A549 (cell line): ENCODE measurements at places on chromosomes 2 and 18. TPM values are rescaled to one million over a fixed set of nuclear protein-coding genes. Genes with fewer than 3 reads are reported as not detected.

- no peak for DNase-seq
These were observed 69.2 kb downstream of the NABP1 start for GRCh38 chr2:191747170-191747530.

DNA sequence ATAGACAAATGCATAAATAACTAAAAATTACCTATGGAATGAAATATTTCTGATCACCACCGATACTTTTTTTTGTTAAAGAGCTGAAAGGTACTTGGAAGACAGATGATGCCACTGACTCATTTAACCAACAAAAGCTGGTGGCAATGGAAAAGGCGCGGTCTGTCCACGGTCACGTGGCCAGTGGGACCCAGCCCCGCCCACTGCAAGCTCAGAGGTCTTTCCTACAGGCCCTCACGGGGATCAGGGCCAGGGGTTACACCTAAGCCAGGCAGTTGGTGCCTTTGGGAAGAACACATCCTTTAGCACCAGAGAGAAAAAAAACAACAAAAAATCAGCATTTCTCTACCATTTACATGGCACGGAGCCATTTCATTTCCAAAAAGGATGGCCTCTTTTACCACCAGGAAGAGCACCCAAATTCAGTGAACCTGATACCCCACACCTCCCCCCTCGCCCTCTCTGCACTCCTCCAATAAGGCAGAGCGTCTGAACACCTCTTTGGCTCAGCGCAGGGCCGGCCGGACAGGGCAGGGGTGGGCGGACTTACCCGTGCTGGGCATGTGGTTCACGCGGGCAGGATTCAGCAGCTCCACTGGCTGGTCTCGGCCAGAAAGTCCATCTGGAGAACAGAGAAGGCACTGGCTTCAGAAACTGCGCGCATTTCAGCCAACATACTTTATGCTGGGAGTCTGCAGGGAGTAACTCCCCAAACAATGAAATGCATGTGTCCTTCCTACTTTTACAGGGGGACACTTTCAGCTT, 164.6 kb downstream of the HDAC4 start:
- DNase-seq, result no peak

The MC4R gene
- 0.05 to 0.08 TPM in 2 of 3 replicates, not detected in the other for polyA plus RNA-seq

The SERPINB5 gene
- 0.04 to 0.08 TPM (median 0.08 TPM) in 3 replicates for polyA plus RNA-seq

The NYAP2 gene
- polyA plus RNA-seq, result 0.01 to 0.03 TPM in 2 of 3 replicates, not detected in the other

The THOC1 gene
- 31.2 to 32.0 TPM (median 31.4 TPM) in 3 replicates for polyA plus RNA-seq
